Activated CD8-positive, alpha-beta memory T cell treated with anti-CD3 and anti-CD28 coated beads for 1 hour (primary cell): ENCODE measurements at places on chromosomes 3 and 15.

- DNase-seq = no peak
These were observed 105.5 kb downstream of the PLD1 start for GRCh38 chr3:171704814-171705213.

DNA sequence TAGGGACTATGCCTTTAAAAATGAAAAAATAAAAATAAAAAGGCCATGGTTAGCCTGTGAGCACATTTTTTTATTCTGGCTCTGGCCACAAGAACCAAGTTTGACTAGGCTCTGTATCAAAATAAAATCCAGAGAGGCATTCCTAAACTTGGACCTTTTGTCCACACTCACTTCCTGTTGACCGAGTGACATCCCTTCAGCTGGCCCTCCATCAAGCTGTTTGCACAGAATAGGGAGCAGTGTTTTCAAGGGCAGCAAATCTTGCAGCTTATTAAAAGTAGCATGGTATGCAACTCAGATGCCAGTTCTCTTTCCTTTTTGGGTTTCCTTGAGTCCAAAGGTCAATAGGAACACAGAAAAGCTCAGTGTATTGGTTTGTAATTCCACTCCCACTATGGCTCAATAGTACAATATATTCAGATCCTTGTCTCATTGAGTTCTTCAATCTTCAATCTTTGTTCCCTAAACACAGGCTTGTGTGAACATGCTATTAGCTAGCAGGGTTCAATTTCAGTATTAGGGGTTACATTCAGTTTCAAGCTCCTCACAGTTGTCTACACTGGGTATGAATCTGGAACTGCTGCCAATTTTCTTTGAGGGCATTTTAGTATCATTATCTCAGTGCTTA, 244.5 kb downstream of the RBMS3 start:
- DNase-seq = no peak

DNA sequence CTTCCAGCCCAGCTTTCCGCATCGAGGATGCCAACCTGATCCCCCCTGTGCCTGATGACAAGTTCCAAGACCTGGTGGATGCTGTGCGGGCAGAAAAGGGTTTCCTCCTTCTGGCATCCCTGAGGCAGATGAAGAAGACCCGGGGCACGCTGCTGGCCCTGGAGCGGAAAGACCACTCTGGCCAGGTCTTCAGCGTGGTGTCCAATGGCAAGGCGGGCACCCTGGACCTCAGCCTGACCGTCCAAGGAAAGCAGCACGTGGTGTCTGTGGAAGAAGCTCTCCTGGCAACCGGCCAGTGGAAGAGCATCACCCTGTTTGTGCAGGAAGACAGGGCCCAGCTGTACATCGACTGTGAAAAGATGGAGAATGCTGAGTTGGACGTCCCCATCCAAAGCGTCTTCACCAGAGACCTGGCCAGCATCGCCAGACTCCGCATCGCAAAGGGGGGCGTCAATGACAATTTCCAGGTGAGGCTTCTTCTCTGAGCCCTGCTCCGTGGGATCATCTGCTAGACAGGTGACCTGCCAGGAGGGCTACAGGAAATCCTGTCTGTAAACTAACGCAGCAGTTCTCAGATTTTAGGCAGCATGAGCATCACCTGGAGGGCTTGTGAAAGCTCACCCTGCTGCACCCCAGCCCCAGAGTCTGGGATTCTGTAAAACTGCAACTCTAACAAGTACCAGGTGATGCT, 1.6 kb downstream of the THBS1 start:
- DNase-seq = no peak

DNA sequence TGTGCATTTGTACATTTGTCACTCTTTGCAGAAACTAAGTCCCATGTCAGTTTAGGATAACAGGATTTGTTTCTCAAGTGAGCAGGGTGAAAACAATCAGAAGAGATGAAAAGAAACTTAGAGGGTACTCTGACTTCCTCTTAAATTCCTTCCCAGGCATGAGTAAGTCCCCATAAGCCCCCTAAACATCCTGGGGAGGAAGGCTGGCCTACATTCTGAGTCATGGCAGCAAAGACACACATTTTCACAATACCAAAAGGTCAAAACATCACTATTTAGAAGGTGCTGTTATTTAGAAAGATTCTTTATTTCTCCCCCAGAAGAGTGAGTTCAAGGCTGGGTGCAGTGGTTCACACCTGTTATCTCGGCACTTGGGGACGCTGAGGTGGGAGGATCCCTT, 7.6 kb upstream of the FOXP1 start:
- DNase-seq = no peak

DNA sequence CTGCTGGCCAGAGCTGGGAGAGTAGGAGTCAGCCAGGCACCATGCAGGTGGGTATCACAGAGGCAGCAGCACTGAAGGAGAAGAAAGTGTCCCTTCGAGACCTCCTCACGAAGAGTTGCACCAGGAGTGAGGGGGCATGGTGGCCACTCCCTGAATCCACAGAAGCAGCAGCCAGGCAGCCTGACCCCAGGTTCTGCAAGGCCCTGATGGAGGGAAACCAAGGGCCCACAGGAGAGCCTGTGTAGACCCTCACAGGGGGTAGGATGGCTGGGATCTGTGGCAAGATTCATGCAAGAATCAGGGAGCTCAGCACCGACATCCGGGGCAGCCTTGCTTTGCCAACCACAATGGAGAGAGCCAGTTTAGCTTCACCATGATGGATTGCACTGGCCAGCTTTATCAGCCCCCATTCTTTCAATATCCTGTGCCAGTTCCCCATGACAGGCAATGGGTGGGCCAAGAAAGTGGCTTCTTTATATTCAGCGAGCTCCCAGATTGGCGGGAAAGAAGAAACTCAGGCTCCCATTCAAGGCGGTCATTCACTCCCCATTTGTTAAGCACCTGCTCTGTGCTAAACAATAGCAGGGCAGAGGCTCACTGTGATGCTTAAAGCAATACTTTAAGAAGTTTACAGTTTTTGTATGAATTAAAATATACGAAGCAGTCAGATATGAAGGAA, 33.5 kb upstream of the TBC1D21 start:
- no peak for DNase-seq

DNA sequence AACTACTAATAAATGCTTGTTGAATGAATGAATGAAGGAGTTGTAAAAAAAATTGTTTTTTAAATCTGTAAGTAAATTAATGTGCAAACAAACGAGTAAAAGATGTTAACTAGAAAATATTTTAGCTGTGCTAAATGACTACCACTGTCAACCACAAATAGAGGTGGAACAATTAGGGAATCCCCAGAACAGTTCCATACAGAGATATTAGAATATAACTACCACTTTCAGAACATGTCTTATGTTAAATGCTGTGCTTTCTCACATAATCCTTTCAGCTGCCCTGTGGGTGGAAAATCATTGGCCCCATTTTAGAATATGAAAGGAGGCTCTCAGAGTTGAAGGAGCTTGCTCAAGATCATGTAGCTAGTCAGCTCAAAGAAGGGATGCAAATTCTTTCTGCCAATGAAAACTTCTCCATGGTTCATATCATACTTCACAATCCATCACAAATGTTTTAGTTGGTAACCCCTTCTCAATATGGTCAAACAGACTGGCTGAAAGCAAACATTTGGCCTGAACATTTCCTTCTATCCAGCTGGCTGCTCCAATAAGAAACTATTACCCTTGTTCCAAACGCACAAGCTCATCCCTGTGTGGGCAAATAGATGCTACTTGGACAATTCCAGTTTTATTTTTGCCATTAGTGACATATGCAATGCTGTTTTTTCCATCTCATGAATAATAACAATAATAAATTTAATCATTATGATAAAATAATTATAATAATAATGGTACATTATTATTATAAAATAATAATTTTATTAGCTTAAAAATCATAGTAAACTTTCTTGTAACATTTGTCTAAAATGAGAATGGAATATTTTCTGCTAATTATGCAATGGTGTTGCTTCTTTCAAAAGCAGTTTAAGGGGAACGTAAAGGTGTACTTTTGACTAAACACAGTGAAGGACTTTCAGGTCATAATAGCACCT, 290.4 kb upstream of the STT3B start:
- no peak for DNase-seq

- DNase-seq = no peak
These were observed 14.2 kb upstream of the SEMA3B start for GRCh38 chr3:50254577-50255250.

DNA sequence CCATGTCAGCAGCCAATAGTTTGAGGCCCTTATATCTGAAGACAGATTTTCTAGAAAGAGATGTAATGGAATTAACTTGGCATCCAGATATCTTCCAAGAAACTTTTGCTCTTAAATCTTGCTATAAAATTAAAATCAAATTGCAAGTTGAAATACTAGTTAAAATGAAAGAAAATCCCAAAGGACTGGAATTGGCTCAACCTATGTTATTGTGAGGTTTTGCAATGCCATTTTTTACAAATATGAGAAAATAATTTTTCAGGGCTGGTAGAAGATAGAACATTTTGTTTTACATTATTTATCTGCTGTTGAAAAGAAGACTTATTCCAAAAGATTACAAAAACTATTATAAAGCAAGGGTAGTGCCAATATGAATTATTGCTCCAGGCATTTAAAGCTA, 92.2 kb upstream of the AGTR1 start:
- DNase-seq = no peak

DNA sequence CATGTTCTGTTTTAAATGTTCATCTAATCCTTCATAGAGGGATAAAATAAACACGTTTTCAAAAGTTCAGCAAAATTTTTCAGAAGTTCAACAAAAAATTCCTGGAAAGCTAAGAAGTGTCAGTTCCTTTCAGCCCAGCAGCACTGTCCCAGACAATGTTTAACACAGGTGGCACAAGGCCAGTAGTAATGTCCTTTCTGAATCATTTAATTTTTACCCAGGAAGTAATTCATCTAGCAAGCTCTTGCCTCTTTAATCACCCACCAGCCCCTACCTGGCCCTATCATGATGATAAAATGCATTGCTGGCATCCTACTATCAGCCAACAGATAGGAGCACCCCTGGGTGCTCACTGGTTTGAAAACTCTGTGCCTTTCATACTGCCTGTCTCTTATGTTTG, 627.1 kb upstream of the ADAMTS9 start:
- DNase-seq = no peak

DNA sequence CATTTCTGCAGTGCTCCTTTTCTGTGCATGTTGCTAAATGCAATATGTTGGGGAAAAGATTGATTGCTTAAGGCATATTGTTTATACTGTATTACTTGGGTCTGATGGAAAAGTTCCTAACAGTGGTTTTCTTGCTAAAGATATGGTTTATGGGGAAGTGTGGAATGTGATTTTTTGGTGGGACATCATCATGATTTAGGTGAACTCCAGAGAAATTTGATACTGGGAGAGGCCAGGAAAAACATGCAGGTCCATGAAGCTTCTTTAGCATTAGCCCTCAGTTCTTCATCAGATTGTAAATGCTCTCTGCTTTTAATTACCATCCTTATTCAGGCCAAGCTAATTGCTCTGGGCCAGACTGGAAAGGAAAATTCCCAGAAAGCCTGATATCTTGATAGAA, 147.5 kb downstream of the LRTM1 start:
- DNase-seq = no peak

DNA sequence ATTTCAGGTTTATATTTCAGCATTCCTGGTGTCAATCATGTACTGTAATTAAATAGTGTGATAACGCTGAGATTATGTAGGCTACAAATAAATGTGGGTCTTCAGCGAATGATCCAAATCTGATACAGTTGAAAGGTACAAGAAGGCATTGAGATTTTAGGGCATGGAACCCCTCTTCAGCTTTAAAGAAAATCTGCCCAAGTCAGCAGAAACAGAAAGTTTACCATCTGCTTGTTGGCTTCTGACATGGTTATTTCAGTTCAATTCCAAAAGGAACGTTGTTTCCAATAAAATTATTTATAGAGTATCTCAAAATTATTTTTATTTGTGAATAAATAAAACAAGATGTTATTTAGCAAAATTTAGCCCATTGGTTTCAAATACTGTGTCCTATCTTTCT, 400.2 kb upstream of the RORA start:
- no peak for DNase-seq

- no peak for DNase-seq
These were observed 30.1 kb downstream of the ZNF35 start for GRCh38 chr3:44678480-44679116.

GRCh38 chr3:182787302-182788036, 5.8 kb upstream of the ATP11B start:
- no peak for DNase-seq

DNA sequence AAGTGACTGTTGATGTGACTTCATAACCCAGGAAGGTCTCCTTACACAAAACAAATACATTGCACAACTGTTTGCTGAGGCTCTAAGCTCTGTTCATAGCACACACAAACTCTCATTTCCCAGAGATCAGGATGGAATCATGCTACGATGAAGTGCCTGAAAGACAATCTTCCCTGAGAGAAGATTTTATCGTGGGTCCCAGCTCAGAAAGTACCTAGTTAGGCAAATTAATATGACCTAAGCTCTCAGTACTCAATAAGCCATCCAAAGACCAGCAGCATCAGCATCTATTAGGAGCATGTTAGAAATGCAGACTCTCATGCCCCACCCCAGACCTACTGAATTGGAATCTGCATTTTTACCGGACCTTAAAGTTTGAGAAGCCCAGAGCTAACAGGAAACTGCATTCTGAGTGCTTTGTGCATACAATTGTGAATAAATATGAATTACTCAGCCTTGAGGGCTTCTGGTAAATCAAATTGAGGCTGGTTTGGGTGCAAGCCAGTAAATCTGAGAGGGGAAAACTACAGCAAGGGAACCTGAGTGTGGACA, 161.5 kb upstream of the C2CD4B start:
- no peak for DNase-seq

DNA sequence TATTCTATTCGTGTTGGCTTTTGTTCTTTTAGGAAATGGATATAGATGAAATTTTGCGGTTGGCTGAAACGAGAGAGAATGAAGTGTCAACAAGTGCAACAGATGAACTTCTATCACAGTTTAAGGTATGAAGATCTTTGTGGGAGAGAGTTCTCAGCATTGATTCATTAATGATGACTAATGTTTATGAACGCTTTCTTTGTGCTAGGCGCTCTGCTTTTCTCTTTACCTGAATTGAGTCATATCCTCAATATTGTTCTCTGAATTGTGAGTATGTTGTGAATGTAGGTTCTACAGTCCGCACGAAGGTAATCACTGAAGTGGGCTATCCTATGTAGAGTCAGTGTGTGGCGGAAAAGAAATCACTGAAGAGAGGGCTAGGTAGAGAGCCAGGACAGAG, 81.2 kb downstream of the CHD2 start:
- no peak for DNase-seq

- no peak for DNase-seq
These were observed 17.5 kb downstream of the SHC4 start for GRCh38 chr15:48946074-48946839.

GRCh38 chr15:69976366-69976994, 121.2 kb downstream of the TLE3 start:
- no peak for DNase-seq

- DNase-seq = no peak
These were observed 67.0 kb downstream of the DAPK2 start for GRCh38 chr15:63979262-63979793.

DNA sequence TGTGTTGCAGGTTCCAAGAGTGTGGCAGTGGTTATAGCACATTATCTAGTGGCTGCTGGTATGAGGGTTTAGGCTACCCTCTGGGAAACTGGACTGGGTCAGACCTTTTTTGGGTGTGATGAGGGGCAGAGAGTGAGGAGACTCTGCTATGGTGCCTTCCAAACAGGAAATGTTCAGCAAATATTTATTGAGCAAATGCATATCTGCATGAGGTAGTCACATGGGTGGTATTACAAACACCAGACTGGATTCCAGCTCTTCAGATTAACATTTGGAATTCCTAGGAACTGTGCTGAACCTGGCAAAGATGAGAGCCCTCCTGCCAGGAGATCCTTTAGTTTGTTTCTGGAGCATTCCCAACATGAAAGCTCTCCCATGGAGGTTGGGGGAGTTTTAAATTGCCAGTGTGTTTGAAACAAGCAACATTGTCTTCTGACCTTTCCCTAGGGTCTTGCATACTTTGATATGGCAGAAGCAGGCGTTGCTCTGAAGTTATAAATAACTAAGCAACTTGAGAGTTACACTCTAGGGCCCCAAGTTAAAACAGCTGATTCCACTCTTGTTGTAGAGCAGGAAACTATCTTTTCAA, 341.2 kb upstream of the C2CD4B start:
- no peak for DNase-seq
